Cardiac ventricle fibroblast (primary cell): ENCODE measurements at places on chromosomes 7 and 10. TPM values are rescaled to one million over a fixed set of nuclear protein-coding genes. Genes with fewer than 3 reads are reported as not detected.

PRKG1 gene
- total RNA-seq: 11.7 and 13.7 TPM in 2 replicates

TAS2R3 gene
- 0.54 and 0.69 TPM in 2 replicates for total RNA-seq

SPRN gene
- total RNA-seq: 0.20 and 0.75 TPM in 2 replicates

SLC26A5 gene
- total RNA-seq: not detected in 2 replicates

BTBD16 gene
- total RNA-seq: not detected in 2 replicates

MYL10 gene
- not detected in 2 replicates for total RNA-seq

CCL24 gene
- not detected in 2 replicates for total RNA-seq

SRRM3 gene
- 6.8 and 7.9 TPM in 2 replicates for total RNA-seq

SUN3 gene
- total RNA-seq: not detected in 2 replicates

GAD2 gene
- total RNA-seq: not detected in 2 replicates

ADRB1 gene
- total RNA-seq: 0.06 TPM in 1 of 2 replicates, not detected in the other

PALD1 gene
- total RNA-seq: 2.8 and 2.9 TPM in 2 replicates

INHBA gene
- 1.5 and 1.9 TPM in 2 replicates for total RNA-seq

MUC3A gene
- total RNA-seq: not detected in 2 replicates

A1CF gene
- total RNA-seq: not detected in 2 replicates

INA gene
- total RNA-seq: 0.12 and 0.59 TPM in 2 replicates

CCAR1 gene
- 29.3 and 41.3 TPM in 2 replicates for total RNA-seq
